ENCODE measurements at places on chromosomes 12 and 14.

DNA sequence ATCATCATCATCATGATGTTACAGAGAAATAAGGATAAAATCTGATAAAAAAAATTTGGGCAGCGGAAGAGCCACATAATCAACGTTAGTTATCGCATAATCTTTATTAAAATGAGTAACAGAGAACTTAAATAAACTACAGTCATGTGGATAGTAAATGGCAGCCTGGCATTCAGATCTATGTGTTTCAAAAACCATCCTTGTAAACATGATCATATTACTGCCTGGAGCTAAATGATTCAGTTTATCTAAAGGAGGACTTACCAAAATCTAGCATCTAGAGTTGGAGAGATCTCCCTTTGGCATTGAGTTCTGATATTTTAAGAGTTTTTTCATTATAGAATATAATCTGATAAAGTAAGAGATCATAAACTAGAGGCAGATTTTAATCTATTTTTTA is 200.1 kb upstream of the MGAT4C start:
- DNase-seq = no peak

GRCh38 chr12:2187195-2187945 is 134.6 kb downstream of the CACNA1C start:
- DNase-seq = no peak

DNA sequence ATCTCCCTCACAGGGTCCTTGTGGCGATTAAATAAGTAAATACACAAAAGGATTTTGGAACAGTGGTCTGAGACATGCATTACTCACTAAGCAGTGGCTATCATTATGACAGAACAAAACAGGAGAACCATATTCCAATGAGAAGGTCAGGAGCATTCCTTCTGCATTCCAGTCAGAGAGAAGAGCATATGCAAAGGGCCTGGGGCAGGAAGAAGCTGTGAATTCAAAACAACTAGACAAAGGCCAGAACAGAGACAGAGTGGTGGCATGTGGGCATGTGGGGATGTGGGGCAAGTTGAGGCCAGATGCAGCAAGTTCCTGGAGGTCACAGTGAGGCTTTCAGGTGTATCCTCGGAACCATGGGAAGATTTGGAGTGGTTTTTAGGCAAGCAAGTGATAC is 70.1 kb upstream of the VRK1 start:
- no peak for DNase-seq

DNA sequence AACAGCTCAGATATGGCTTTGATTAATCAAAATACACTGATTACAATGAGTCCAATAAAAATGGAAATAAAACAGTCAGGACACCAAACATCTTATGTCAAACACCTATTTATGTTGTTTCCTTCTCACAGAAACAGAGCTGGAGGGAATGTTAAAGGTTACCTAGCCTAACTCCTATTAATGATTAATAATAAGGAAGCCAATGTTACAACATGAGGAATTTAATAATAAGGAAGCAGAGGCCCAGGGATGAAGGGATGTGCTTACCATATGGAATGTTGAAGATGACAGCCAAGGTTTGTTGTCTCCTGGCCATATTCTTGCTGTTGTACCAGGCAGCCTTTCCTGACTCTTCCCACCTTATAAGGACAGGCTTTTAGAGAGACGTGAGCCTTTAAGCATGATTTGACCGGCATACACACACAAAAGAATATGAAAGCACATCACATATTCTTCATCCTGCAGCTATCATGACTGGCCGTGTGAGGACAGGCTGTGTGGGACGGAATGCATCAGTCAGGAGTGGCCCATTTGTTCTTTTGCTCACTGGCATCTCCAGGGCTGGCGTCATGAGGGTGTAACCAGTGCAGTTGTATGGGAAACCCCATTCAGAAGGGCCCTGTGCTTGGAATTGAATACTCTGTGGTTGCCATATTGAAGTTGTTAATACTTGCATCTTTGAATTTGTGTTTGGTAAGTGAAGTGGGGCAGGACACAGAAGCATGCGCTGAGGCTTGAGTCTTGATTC is 3.1 kb upstream of the GPRC5D start:
- no peak for DNase-seq

- peak; percentile 89 for DNase-seq
Measured at GRCh38 chr12:93571365-93571924, 1.0 kb upstream of the SOCS2 start.

DNA sequence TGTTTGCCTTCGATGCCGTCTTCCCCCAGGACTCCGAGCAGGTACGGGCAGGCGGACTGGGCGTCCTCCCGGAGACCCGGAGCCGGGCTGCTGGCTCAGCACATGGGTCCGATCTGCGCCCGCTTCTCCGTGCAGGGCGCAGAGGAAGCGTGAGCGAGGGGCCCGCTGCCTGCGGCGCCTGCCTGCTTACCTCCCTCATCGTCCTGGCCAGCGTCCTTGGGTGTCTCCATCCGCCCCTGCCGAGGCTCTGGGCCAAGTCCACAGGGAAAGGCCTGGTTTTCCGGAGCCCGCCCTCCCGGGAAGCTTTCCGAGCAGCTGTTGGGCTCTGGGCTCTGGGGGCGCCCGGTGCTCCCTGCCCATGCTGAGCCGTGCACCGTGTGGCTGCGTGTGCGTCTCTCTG is 33.5 kb downstream of the KIF26A start:
- peak; percentile 57 for DNase-seq

Data from Daoy (cell line).